AML-193 (cell line): ENCODE measurements at places on chromosomes 11 and 22.

GRCh38 chr11:76588455-76589325 lies 81.9 kb downstream of the LRRC32 start:
- DNase-seq = no peak

- DNase-seq = no peak
These were observed 46.4 kb downstream of the MORC2 start for GRCh38 chr22:30922151-30922611.

- DNase-seq = no peak
These were observed 13.0 kb downstream of the GALNT18 start for GRCh38 chr11:11608783-11609232.

GRCh38 chr11:78319453-78319955 lies 98.1 kb downstream of the GAB2 start:
- DNase-seq = no peak

GRCh38 chr11:69598147-69598546 lies 42.8 kb upstream of the CCND1 start:
- peak; percentile 30 for DNase-seq

DNA sequence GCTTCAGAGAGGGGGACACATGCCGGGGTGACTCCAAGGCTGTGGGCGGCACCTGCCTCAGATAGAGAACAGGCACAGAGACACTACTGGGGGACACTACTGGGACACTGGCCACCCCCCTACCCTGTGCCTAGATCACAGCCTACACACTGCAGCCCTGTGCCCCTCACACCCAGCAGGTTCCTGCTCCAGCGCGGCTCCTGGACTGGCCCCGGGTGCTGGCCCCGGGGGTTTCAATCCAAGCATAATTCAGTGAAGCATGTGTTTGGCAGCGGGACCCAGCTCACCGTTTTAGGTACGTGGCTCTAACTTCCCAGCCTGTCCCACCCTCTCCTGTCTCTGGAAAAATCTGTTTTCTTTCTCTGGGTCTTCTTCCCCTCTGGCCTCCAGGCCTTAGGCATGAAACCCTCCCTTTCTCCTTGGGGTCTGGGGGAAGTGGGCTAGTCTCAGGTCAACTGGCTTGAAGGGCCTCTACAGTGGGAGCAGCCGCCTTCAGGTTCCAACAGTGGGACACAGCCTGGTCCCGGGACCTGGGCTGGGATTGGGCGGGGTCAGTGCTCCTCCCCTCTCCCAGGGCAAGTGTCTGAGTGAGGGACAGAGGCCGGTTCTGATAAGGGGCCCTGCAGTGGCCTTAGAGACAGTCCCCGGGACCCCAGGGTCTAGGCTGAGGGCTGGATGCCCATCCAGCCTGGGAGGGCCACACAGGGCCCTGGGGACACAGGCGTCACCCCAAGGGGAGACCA lies 98.8 kb downstream of the CRYBB2 start:
- no peak for DNase-seq

DNA sequence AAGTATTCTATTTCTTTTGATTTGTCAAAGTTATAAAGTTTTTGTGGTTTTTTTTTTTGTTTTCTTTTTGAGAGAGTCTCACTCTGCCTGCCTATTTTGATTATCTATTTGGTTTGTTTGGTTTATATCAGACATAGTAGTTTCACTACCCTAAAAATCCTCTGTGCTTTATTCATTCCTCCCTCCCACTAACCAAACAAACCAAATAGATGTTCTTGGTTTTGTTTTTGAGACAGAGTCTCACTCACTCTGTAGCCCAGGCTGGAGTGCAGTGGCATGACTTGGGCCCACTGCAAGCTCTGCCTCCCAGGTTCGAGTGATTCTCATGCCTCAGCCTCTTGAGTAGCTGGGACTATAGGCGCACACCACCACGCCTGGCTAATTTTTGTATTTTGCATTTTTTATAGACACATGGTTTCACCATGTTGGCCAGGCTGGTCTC lies 67.9 kb downstream of the ENTHD1 start:
- DNase-seq = no peak

DNA sequence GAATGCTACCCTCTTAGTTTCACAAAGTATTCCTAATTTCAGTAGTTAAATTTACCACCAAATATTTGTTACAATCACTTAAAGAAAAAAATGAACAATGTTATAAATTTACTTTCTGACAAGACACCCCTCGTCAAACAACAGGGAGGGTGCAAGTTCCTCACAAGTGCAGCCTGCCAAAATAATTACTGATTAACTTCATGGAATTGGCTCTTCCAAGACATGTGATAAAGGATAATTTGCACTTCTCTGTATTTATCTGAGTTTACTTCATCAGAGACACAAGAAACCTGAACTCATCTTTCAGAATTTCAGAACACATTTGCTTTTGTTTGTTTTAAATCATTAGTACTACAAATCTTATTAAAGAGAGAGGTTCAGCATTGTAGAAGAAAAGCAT lies 66.5 kb downstream of the LARGE2 start:
- no peak for DNase-seq

DNA sequence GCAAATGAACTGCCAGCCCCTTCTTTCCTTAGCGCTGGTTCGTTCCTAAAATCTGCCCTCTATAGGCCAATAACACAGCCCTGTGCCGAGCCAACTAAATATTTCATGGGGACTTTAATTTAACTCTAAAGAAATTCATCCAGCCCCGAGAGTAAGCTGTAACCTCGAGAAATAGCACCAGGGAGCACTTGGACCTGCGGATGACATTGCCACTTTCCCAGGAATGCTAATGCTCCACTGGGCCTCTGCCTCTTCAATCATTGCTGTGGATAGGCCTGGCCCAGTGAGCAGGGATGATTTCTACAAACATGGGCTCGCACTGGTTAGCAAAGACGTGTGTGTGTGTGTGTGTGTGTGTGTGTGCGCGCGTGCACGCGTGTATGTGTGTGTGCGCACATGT lies 95.3 kb upstream of the TBCEL start:
- no peak for DNase-seq

DNA sequence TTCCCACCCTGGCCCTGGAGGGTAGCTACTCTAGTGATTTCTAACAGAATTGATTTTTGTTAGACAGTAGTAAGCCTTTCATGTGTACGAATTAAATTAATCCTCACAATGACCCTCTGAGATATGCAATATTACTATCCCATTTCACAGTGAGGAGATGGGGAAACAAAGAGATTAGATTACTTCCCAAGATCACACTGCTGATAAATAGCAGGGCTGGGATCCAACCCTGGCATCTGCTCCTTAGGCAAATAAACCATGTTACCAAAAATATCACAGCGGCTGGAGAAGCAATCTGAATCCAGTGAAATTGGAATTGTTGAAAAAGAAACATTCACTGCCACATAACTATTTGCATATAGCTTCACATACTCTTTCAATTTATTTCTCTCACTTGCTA lies 12.8 kb upstream of the CAVIN3 start:
- no peak for DNase-seq

DNA sequence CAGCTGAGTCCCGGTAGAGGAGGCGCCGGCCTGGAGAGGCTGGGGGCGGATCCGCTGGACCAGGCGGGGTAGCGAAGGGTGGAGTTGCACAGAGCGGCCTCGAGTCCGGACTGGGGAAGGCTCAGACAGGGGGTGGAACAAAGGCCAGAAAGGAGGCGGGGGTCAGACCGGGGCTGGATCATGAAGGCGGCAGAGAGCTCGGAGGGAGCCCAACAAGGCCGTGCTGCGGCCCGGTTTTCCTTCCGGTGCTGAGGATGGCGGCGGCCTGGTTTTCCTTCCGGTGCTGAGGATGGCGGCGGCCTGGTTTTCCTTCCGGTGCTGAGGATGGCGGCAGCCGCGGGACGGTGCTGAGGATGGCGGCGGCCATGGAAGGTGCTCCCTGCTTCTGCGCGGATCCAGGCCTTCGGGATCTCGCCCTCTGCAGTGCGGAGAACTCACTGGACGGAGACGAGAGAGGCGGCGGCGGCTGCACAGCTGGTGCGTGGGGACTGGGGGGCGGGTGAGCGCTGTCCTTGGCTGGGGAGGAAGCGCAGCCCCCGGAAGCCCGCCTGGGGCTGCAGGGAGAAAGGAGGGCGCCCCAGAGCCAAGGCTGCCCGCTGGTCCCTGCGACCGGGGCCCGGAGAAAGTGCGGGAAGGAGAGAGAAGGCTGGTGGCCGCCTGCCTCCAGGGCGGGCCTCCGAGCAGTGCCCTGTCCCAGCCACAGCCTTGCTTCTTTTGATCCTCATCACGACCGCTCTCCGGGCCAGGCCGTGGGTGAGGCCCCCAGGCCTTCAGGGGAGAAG lies 350.4 kb upstream of the B3GAT1 start:
- DNase-seq = no peak
